ENCODE measurements at places on chromosomes 11 and 22. TPM values are rescaled to one million over a fixed set of nuclear protein-coding genes. Genes with fewer than 3 reads are reported as not detected.
A peak's percentile ranks its signal among the peaks of the same experiment; 100 is the strongest.

APOL4 gene
- total RNA-seq: 0.52 TPM

CSNK2A3 gene
- total RNA-seq: 1.2 TPM

CENPM gene
- 59.3 TPM for total RNA-seq

PPP2R1B gene
- total RNA-seq: 64.2 TPM

APOC3 gene
- not detected for total RNA-seq

SAA2 gene
- not detected for total RNA-seq

XKR3 gene
- total RNA-seq: not detected

SLC5A1 gene
- not detected for total RNA-seq

GPHA2 gene
- total RNA-seq: not detected

LTO1 gene
- 24.4 TPM for total RNA-seq

ALDH3B1 gene
- total RNA-seq: not detected

DNA sequence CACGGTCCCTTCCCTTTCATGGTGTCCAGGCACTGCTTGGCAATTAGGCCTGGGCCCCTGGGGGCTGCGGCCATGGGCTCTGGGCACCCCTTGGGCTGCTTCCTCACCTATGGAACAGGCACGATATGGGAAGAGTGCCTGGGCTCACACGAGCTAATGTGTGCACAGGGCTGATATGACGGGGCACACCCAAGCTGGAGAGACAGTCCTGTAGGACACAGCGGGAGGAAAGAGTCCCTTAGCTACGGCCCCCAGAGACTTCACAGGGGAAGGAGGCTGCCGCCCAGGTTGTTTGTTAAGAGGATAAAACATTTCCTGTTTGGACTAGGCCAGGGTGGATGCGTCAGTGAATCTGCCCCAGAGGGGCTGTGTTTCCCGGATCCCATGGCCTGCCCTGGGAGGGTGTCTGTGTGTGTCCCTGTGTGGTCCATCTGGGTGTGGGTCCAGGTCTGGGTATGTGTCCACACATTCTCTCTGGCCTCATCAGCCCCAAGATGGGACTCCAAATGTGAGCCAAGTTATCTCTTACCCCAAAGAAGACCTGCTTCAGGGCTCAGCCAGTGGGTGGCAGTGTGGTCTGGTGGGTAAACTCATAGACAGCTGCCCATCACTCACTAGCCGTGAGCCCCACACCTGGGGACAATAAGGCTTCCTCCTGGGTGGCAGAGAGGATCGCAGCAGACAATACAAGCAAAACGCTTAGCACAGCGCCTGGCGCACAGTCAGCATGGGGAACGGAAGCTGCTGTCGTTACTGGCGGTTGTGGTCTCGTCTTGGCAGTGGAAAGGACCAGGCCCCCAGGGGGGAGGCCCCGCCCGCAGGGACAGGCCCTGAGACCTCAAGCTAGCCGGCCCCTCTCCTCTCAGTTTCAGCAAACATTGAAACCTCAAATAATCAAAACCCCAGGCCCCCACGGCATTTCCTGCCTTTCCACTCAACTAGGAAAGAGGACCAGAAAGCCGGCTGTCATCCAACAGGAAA, 3.2 kb upstream of the EMID1 start:
- no peaks in the 10 kb centered on the region for H3K36me3 ChIP-seq
- H3K27me3 ChIP-seq: peaks cover 41% of the 10 kb centered on the region
- H3K4me3 ChIP-seq: no peak overlapping the region
- DNase-seq: peak; percentile 58
- H3K27ac ChIP-seq: peak overlapping the region; percentile 51
- peaks cover 27% of the 10 kb centered on the region for H3K4me1 ChIP-seq

- H3K36me3 ChIP-seq: no peaks in the 10 kb centered on the region
- no peak overlapping the region for H3K27ac ChIP-seq
- DNase-seq: no peak
- no peaks in the 10 kb centered on the region for H3K27me3 ChIP-seq
These were observed 14.3 kb upstream of the C11orf96 start for GRCh38 chr11:43927925-43928707.

- no peak overlapping the region for H3K27ac ChIP-seq
- H3K4me3 ChIP-seq: no peak overlapping the region
- no peaks in the 10 kb centered on the region for H3K27me3 ChIP-seq
- H3K36me3 ChIP-seq: peaks cover 19% of the 10 kb centered on the region
- peaks cover 31% of the 10 kb centered on the region for H3K4me1 ChIP-seq
These were observed 4.3 kb downstream of the LRRC51 start for GRCh38 chr11:72084965-72085364.

GRCh38 chr22:29531419-29531818, 22.1 kb downstream of the THOC5 start:
- peaks cover 76% of the 10 kb centered on the region for H3K36me3 ChIP-seq
- H3K4me3 ChIP-seq: no peak overlapping the region
- no peaks in the 10 kb centered on the region for H3K27me3 ChIP-seq

GRCh38 chr11:6771926-6772893, at the start of gene OR2AG2:
TSS of gene OR2AG2 (minus strand) at chr11:6771976. CDS start at chr11:6768957, 3,019 bp downstream.
- H3K4me3 ChIP-seq: no peak within 1 kb of the TSS
- no peaks in the 10 kb centered on the region for H3K36me3 ChIP-seq
- H3K4me1 ChIP-seq: peaks cover 2% of the 10 kb centered on the region

DNA sequence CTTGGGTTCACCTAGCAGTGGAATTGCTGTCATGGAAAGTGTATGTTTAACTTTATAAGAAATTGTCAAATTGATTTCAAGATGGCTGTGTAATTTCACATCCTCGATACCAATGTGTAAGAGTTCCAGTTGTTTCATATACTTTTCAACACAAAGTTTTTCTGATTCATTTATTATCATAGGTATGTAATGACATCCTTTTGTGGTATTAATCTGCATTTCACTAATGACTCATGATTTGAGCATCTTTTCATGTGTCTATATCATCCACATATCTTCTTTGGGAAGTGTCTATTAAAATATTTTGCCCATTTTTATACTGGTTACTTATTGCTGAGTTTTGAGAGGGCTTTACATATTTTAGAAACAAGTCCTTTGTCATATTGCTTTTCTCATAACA, 17.0 kb upstream of the GLYATL1B start:
- no peak overlapping the region for H3K4me3 ChIP-seq
- no peaks in the 10 kb centered on the region for H3K4me1 ChIP-seq
- DNase-seq: no peak
- peaks cover 40% of the 10 kb centered on the region for H3K27me3 ChIP-seq

GRCh38 chr22:35894937-35895708, 133.5 kb downstream of the RBFOX2 start:
- H3K4me3 ChIP-seq: no peak overlapping the region
- H3K4me1 ChIP-seq: peaks cover 7% of the 10 kb centered on the region
- H3K27ac ChIP-seq: no peak overlapping the region
- H3K36me3 ChIP-seq: no peaks in the 10 kb centered on the region
- peaks cover 32% of the 10 kb centered on the region for H3K27me3 ChIP-seq

DNA sequence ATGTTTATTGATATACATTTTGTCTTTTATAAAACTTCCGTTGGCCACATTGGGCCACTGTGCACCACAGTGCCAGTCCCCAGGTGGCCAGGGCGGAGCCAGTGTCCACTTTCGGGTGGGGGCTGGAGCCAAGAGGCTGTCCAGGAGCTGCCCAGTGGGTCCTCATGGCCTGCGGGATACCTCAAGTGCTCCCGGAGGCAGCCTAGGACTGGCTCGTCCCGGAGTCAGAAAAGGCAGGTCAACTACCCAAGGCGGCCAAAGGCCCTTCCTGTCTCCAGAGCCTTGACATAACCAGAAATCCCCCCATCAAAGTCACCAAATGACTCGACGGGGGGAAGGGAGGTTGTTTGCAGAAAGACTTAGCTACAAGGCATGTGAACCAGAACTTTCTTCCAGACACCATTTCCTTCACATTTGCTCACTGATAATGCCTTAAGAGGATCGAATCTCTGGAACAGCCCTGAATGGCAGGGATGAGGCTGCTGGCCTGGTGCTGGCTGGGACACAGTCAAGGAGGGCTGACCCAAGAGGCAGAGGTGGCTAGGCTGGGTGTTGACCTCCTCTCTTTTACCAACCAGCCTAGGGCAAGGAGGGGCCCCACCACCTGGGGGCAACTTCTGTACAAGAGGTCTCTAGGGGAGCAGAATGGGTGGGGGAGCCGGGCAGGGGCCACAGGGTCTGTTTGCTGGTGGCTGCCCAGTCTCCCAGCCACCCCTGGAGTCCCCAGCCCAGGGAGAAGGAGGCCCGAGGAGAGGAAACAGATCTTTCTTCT, 8.4 kb downstream of the MRGPRF start:
- no peak for DNase-seq
- no peak overlapping the region for H3K27ac ChIP-seq
- no peak overlapping the region for H3K4me3 ChIP-seq
- H3K36me3 ChIP-seq: no peaks in the 10 kb centered on the region

DNA sequence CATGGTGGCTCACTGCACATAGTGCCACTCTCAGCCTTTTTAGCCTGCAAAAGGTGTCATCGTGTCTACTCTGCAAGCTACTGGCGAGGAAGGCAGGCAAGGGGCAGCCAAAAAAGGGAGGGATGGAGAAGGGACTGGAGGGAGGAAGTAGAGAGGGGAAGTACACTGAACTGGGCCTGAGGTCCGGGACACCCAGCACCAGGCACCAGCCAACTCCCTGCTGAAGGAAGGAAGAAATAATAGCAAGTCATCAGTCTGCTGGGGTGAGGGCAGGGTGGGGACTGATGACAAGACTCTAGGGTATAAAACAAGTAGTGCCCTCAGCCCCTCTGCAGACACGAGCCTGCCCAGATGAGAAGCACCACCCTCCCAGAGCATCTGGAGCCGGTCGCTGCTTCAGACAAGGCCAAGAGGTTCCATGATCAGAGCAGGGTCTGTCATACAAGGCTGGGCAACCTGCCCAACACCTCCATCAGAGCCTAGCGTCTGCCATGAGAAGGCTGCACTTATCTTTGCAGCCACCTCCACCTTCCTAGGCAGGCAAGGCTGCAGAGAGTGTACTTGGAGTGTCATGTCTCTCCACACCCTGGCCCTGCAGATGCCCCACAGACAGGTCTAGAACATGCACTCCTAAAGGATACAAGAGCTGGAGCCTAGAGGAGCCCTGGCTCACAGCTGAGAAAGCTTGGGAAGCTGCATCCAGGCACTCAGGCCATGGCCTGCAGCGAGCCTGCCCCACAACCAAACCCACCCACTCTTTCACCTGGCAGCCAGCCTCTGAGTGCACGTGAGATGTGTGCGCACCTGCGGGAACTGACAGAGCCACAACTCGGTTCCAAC, 9.0 kb upstream of the COMT start:
- DNase-seq: no peak
- no peaks in the 10 kb centered on the region for H3K27me3 ChIP-seq

DNA sequence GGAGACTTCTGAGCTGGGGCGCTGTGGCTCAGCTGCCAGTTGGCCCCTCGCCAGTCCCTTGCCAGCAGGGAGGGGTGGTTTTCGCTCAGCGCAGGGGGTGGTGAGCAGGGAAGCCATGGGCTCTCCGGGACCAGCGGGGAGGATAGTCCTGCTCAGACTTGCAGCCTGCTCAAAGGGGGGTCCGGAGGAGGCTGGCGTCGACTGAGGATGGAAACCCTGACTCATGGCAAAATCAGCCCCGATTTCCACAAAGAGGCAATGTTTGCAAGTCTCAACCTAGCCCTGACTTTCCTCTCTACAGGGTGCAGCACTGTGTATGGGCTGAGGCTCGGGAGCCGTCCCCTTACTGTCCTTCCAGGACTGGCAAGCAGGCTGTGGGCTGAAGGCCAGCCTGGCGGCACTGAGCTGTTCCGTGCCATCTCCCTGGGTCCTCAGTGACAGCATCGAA, 35.1 kb downstream of the FBLN1 start:
- DNase-seq: no peak
- no peaks in the 10 kb centered on the region for H3K4me1 ChIP-seq

GRCh38 chr22:49188591-49188990, 639.1 kb downstream of the BRD1 start:
- no peaks in the 10 kb centered on the region for H3K36me3 ChIP-seq
- no peaks in the 10 kb centered on the region for H3K4me1 ChIP-seq
- H3K27me3 ChIP-seq: no peaks in the 10 kb centered on the region
- peak overlapping the region; percentile 52 for H3K27ac ChIP-seq
- no peak for DNase-seq

GRCh38 chr11:3167143-3168119, 2.3 kb upstream of the OSBPL5 start:
- no peaks in the 10 kb centered on the region for H3K36me3 ChIP-seq
- peaks cover 50% of the 10 kb centered on the region for H3K27me3 ChIP-seq
- H3K27ac ChIP-seq: no peak overlapping the region
- no peak overlapping the region for H3K4me3 ChIP-seq
- DNase-seq: no peak

DNA sequence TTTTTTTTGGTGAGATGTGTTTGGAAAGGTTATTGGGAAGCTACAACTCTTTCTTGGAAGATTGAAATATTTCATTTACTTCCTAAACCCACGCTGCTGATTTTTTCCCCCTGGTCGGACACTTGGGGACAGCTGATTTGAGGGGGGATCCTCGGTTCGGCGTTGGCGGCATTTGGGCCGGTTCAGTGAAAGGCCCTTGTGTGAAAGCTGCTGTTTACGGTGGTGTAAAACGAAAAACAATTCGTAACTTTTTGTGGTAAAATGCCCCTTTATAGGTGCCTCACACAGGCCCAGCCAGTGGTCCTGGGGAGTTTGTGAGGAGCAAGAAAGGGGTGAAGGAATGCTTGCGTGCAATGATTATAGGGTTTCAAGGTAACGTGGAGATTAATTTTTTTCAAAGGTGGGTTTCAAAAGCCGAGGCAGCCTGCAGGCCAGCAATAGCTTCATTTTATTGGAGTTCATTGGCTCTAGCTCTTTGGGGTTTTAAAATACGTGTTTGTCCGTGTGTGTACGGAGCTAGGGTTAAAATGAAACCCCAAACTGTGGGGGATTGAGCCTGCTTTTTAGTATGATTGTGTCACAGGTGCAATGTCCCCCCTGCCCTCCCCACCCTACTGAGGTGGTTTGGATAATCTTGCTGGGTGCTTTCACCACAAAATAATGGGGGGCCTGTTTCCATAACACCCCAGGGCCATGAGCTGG, 77.2 kb upstream of the PPARA start:
- DNase-seq: no peak
- no peaks in the 10 kb centered on the region for H3K27me3 ChIP-seq
- H3K27ac ChIP-seq: no peak overlapping the region
- peaks cover 5% of the 10 kb centered on the region for H3K36me3 ChIP-seq
- H3K4me1 ChIP-seq: peaks cover 34% of the 10 kb centered on the region

DNA sequence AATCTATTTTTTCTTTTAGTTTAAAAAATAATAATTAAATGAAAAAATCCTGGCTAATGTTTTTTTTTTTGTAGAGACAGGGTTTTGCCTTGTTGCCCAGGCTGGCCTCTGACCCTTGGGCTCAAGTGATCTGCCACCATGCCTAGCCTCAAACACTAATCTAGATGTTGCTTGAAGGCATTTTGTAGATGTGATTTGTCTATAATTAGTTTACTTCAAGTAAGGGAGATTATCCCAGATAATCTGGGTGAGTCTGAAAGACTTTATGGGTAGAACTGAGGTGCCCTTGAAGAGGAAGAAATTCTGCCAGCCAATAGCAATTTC, 38.6 kb upstream of the RBFOX2 start:
- peaks cover 6% of the 10 kb centered on the region for H3K4me1 ChIP-seq
- peaks cover 6% of the 10 kb centered on the region for H3K27me3 ChIP-seq
- DNase-seq: no peak
- no peaks in the 10 kb centered on the region for H3K36me3 ChIP-seq
- no peak overlapping the region for H3K27ac ChIP-seq

DNA sequence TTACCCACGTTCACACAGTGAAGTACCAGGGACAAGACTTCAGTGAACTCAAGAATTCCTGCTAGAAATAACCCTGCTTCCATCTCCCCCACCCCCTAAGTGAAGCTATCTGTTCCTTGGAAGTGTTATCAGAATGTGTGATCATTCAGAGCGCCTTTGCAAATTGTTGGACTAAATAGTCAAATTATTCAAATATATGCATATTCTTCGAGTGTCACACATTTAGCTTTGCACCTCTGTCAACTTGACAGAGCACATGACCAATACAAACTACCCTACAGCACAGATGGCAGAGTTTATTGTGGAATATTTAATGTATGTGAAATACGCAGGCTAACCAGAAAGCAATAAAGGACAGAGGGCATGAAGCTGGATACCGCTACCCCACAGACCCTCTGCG, 2.6 kb upstream of the BDNF start:
- H3K4me3 ChIP-seq: no peak overlapping the region
- H3K36me3 ChIP-seq: no peaks in the 10 kb centered on the region
- peaks cover 15% of the 10 kb centered on the region for H3K4me1 ChIP-seq
- H3K27me3 ChIP-seq: peaks cover 54% of the 10 kb centered on the region
- no peak overlapping the region for H3K27ac ChIP-seq
